ENCODE measurements at places on chromosomes 1 and 21.

DNA sequence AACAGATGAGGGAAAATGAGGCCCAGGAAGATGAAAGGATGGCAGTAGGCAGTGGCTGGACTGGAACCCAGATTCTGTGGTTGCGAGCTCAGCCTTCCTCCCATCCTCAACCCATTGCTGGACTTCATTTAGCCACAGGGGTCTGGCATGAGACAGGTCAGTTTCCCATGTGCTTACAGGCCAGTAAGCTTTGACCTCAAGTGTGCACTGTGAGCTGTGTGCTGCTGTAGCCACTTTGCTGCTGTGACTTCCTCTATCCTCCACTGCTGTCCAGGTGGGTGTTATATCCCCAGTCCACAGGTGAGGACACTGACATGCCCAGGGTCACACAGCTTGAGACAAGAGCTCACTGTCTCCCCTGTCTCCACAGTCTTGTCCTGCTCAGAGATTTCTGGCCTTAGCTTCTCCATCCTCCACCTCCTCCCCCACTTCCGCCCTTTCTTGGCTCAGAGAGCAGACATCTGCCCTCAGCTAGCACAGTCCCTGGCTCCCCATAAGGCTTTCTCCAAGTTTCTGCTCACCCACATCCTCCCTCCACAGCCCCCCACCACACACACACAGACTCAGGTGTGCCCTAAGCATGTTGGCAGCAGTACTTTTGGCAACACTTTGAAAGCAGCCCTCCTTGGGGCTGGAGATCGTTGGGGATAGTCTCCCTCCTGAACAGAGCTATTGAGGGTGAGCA, 7.3 kb downstream of the IGSF21 start:
- DNase-seq: no peak

DNA sequence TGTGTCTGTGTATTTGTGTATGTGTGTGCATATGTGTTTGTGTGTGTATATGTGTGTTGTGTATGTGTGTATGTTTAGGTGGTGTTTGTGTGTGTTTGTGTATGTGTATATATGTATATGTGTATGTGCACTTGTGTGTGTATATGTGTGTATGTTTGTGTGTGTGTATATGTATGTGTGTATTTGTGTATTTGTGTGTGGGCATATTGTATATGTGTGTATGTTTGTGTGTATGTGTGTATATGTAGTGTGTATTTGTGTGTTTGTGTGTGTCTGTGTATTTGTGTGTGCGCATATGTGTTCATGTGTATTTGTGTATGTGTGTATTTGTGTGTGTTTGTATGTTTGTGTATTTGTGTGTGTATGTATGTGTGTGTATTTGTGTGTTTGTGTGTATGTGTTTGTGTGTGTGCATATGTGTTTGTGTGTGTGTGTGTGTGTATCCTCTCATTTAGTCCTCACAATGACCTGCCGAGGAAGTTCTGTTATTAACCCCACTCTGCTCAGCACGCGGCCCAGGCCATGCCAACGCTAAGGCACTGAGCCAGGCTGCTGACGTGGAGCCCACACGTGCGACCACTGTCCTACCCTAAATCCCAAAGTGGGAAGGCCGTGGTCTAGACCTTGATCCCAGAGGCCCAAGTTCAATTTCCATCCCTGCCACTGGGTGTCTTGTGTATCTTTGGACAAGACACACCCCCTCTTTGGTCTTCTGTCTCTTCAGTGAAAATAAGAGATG, 43.2 kb upstream of the TMEM51 start:
- no peak for DNase-seq

DNA sequence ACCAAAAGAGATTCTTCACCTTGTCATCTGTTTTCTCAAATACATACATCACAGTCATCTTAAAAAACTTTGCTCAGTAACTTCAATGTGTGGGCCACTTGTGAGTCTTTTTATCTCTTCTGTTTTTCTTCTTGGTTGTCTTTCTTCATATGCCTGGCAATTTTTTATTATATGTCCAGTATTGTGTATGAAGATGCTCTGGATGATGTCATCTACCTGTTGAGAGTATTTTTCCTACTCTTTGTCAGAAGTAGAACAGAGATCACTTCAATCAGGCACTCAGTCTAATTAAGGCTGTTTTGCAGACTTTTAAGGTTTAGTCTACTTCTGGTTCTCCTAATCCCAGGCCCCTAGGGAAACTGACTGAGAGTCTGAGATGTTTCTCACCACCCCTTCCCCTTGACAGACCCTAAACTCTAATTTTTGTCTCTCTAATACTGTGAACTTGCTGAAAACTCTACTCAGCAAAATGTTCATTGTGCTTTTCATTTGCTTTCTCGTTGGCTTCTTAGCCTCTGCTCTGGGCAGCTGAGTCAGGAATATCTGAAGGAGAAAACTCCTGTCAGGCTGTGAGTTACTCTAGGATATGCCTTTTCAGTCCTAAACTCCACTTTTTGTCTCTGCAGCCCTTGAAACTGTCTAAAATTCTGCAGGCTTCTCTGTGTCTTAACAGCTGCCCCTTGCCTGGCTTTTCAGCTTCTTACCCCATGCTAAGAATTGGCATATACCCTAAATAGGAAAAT, 33.0 kb upstream of the DNAJC6 start:
- DNase-seq: no peak

DNA sequence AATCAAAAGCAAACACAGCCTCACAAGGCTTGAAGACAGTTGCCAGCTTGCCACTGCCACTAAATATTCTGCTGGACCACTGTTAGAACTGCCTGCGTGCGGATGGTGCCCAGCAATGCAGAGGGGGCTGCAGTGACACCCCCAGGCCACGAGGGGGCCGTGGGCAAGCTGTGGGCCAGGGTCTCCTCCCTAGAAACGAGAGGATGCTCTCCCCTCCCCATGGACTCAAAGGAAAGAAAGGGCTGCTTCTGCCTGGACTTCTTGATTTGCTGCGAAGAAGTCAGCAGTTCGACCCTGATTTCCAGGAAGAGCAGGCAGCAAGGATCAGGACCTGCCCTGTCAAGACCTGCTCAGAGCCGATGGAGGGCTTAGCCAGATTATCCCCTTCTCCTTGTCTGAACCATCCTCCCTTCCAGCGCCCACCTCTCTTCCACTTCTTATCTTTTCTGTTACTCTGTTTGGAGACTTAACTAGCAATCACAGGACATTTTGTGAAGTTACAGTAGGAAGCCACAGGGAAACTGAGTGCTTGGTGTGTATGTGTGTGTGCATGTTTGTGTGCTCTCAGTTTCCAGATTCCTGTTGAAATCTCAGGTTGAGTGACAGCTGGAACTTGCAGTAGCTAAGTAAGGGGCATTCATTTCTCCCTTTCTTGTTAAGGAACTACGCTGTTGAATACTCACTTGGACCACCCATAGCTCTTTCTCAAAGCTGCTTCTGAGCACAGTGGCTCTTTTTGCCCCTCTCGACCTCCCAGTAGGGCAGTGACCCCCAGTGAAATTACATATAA, 2.7 kb downstream of the MAN1C1 start:
- DNase-seq: no peak

DNA sequence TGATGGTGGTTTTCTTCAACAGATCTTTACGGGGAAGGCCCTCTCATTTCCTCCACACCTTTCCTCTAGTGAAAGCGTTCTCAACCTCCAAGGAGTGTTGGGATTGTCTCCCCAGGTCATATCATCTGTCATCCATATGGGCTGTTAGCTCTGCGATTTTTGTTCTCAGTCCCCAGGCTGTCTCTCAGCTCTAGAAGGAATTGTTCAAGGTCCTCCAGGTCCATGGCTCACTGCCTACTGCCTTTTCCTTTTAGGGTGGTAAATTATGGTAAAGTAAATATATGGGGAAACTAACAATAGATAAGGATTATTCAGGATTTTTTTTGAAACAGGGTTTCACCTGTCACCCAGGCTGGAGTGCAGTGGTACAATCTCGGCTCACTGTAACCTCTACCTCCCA, 37.6 kb downstream of the ELF3 start:
- DNase-seq: no peak

DNA sequence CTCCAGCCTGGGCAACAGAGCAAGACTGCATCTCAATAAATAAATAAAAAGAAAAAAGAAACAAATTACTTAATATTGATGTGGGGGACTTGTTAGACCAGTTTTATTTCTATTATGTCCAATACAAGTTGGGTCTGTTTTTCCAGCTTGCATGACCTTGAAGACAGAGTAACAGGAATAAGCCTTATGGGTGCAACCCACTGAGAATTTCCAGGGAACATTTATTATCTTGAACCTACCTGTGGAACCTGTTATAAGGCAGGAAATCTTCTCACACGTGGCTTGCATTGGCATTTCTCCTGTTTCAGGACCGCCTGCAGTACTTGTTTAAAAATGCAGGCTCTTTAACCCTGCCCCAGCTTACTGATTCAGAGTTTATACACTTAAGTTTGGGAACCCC, 64.0 kb downstream of the ZBTB17 start:
- DNase-seq: no peak

GRCh38 chr1:245901037-245901436, 606.0 kb downstream of the SMYD3 start:
- no peak for DNase-seq

DNA sequence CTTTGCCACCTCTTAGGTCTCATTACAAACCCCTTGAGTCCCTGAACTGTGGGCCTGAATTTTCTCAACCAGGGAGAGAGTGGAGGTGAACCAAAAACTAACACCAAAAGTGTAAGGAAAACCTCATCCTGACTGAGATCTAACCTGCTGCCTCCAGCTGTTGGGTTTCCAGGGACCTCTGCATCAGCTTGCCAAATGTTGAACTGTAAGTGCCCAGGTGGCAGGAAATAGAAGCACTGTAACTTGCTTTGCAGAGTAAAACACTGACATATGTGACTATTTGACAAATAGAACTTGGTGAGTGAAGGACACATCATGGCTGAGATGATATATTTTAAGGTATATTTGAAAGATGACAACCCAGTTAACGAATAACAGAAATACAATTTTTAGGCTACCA, 48.4 kb upstream of the NR5A2 start:
- DNase-seq: no peak

DNA sequence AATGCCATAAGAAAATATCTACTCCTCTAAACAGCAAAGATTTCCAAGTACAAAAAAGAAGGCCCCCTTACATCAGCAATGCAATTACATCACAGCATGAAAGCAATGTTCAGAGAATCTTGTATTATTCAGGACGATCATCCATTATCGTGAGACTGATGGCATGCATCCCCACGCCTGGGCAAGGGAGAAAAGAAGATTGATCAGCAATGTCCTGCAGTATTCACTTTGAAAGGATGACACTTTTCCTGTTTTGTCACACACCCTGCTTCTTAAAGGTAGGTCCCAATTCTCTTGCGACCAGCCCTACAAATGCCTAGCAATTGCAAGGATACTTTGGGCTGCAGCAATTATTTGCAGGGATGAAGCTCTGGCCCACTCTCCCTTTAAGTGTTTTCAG, 108.7 kb downstream of the TOMM20 start:
- no peak for DNase-seq

DNA sequence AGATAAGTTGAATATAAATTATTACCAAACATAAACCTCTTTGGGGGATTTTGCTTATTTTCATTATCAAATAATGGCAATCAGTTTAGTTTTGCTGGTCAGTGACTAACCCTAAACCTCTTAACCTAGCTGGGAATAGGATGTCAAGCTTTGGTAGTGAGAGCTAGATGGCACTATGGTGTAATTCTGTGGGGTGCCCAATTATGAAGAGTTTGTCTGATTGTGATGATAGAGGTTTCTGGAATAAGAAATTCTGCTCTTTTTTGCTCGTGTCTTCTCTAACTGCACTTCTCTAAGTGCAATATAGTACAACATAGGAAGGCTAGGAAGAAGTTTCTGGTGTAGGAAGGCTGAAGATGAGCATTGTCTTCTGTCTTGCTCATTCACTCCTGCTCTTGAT, 59.8 kb downstream of the XCL1 start:
- no peak for DNase-seq

GRCh38 chr1:33182896-33183295, 1.1 kb upstream of the TRIM62 start:
- DNase-seq: no peak

DNA sequence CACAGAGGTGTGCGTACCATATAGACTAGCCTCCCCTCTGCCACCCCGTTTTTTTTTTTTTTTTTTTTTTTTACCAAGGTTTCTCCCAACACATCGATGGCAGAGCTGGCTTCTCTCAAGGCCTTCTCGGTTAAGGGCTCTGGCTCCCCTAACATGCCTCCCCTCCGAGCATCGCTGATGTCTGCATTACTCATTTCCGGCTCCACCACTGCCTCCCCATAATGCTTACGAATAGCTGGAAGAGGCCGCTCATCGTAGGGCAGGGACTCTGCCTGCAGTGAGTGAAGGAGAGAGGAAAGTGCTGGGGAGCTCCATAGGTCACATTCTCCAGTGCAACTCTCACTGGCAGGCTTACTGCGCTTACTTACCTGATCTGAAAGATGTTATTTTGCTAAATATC, 20.6 kb downstream of the CEP104 start:
- DNase-seq: no peak

DNA sequence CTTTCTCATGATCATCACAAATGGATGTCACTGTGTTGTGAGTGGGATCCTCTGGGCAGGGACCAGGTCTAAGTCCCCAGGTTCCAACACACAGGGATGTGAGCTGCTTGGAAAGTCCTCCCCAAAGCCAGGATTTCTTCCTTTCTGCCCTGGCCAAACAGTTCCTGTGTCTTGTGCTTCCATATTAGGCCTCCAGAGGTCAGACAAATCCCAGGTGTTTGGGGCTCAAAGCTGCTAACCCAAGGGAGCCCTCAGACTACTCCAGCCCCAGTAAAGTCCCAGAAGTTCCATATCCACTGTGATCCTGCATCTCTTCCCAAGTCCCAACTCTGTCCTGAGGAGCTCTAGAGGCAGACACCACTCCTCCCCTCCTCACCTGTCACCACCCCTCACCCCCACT, 27.7 kb upstream of the MAGOH start:
- no peak for DNase-seq

DNA sequence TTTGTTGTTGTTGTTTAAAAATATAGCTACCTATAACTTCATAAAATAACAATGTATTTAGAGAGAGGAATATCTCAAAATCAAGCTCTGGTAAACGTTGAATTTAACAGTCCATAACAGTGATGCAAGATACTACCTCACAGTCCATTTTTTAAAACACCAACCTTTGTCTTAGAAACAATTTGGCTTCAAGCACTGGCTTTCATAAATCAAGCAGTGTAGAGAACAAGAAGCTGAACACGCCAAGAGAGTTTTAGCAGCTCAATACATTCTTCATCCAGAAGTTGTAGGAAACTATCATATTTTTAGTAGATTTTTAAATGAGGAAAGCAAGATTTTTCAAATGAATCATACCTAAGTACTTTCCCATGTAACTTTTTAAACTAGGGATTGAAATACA, 334.3 kb upstream of the ADAMTS5 start:
- no peak for DNase-seq

- no peak for DNase-seq
Measured at GRCh38 chr21:40540216-40540615, 306.7 kb downstream of the DSCAM start.

- DNase-seq: no peak
Measured at GRCh38 chr1:53088616-53089300, 26.7 kb downstream of the PODN start.
